ENCODE measurements at places on chromosomes 11 and 22.

DNA sequence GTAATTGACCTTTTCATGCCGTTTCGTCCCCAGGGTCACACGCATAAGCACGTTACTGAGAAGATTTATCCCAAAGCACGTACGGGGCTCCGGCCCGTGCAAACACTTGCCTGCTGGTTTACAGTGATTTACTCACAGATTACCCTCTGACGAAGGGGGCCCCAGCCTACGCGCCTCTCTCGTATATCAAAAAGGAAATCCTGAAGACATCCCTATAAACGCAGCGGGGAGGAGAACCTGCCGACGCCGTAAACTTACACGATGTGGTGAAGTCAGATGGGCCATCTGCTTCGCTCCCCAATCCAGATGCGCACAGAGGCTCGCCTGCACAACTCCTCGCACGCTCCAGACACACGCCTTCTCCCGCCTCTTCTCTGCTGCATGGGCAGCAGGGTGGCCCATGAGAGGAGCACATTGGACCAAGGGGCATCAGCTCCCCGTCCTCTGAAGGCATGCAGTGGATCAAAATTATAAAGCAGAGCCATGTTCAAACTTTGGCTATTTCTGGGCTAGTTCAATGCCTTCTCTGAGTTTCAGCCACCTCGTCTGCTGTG, 123.6 kb downstream of the MN1 start:
- no peak for DNase-seq

GRCh38 chr22:19496324-19496630, 16.6 kb downstream of the CDC45 start:
- no peak for DNase-seq

DNA sequence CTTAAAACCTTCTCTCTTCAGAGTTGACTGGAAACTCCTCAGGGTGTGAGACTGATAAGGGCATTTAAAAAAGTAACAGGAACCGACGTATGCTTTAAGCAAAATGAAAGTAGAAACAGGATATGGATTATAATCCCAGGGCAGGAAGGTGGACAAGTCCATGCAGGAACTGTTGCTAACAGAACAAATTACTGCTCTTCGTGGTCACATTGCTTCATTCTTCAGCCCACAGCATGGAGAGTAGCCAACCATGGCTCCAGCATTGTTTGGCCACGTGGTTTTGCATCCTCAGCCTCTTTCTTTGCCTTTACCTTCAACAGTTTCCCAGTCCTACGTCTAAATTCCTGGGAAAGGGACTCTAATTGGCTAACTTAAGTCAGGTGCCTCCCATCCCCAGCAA, 563.1 kb upstream of the ISX start:
- DNase-seq = no peak

- no peak for DNase-seq
Measured at GRCh38 chr11:36404831-36405230, 105.2 kb downstream of the TRAF6 start.

GRCh38 chr11:19895776-19896175, 183.1 kb downstream of the NAV2 start:
- DNase-seq = no peak

Data from GDM1 (cell line).